ENCODE measurements at places on chromosomes 2 and 18.

- DNase-seq, result no peak
Observed at GRCh38 chr2:128727914-128728313, 409.2 kb upstream of the HS6ST1 start.

DNA sequence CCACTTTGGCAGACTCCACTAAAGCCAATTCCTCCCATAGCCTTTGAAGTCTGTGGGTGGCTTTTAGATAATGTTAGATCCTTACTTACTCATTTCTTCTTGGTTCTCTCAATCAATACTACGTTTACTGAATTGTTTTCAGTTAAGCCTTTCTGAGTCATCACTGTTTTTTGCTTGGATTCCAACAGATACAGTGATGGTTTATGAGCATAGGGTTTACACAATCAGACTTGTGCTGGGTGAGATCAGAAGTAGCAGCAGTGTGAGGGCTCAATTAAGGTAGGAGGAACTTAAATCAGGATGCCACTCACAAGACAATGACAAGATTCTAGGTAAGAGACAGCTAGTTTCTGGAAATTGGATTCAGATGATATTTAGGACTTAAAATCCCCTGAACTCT, 297.7 kb upstream of the DOK6 start:
- DNase-seq, result no peak

- DNase-seq, result no peak
Observed at GRCh38 chr2:39587168-39587567, 78.5 kb upstream of the TMEM178A start.

- DNase-seq, result no peak
Observed at GRCh38 chr2:172596776-172597175, 40.9 kb downstream of the PDK1 start.

DNA sequence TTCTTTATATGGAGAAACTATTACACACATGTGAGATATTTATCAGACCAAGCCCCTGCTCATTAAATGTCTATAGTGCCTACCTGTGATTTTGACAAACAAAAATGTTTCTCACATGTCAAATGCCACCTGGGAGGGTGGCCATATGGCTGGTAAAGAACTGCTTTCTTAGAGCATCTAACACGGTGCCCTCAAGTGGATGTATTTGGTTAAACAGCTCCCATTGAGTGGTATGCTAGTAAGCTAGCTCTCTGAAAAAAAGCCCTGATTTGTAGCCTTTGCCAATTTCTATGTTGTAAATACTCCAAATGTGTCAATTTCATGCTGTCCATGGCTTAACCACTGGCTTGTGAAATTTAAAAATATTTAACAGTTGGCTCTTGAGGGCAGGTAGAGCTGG, 94.6 kb downstream of the PMAIP1 start:
- no peak for DNase-seq

- no peak for DNase-seq
Observed at GRCh38 chr18:34550902-34551301, 159.2 kb upstream of the DTNA start.

GRCh38 chr2:205734436-205735037, 52.2 kb downstream of the NRP2 start:
- DNase-seq, result no peak

- DNase-seq, result no peak
Observed at GRCh38 chr18:44638034-44638540, 42.6 kb upstream of the SETBP1 start.

GRCh38 chr2:43051338-43051737, 175.1 kb downstream of the ZFP36L2 start:
- DNase-seq, result peak; percentile 46

GRCh38 chr2:164522561-164522981, 98.7 kb downstream of the GRB14 start:
- no peak for DNase-seq

DNA sequence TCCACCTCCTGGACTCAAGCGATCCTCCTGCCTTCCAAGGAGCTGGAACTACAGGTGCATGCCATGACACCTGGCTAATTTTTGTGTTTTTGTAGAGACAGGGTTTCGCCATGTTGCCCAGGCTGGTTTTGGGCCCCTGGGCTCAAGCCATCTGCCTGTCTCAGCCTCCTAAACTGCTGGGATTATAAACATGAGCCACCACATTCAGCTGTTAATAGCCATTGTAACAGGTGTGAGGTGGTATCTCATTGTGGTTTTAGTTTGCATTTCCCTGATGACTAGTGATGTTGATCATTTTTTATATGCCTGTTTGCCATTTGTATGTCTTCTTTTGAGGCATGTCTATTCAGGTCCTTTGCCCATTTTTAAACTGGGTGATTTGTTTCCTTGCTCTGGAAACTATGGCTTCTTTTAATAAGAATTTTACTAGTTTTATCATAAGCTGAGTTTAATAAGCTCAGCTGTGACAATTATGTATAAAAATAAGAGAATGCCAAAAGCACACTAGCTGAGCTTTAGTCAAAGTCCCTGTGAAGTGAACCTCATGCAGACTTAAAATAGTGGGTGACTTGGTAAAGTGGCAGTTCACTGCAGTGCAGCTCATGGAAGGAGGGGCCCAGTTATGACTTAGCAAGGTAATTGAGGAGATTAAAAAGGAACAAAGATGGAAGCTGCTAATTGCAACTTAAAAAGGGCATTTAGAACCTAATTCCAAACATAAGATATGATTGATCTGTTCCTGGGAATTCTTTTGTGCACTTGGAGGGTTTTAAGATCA, 465.1 kb downstream of the TGIF1 start:
- DNase-seq, result no peak

- no peak for DNase-seq
Observed at GRCh38 chr18:71443706-71444480, 1100.2 kb downstream of the CBLN2 start.

- DNase-seq, result no peak
Observed at GRCh38 chr2:233686928-233687327, 5.2 kb downstream of the UGT1A7 start.

DNA sequence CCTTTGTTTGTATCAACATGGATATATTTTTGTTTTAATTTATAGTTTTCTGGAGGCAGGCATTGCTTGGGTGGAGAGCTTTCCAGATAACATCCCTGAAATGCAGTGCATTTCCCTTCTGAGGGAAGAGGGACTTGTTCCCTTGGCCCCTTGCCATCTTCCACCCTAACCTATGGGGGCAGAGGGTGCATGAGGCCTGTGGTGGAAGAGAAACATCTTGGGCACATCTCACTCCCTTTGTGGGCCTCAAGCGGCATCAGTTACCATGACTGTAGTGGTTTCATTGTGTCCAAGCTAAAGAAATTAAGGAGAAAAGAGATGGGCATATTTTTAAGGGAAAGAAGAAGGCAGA, 5.3 kb upstream of the RPL37A start:
- no peak for DNase-seq

DNA sequence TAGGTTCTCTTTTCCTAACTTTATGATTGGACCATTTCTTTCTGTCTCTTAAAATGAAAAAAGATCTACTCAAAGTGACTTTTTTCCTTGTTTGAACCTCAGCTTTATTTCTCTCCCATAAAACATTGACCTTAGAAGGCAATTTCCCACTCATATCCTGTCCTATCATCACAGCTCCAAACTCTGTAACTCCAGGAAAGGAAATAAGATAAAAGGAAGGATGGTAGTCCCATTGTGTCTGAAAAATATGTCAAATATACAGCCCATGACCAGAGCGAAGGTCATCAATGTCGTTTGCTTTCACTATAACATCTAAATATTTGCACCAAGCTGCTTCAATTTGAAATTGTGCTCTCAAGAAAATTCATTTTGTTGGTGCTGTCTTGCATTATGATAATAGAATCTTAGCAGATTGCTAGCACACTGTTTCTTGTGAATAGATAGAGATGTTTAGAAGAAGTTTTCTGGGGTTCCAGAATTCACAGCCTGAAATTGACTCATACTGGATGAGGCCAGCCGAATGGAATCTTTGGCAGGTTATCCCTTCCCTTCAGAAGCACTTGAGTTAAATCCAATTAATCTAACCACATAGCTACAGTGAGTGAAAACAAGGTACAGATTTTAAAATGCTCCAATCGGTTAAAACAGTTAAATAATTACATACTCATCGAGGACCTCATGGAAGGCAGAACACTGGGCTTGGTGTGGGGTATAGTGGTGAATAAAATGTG, 95.1 kb downstream of the CRIM1 start:
- no peak for DNase-seq

DNA sequence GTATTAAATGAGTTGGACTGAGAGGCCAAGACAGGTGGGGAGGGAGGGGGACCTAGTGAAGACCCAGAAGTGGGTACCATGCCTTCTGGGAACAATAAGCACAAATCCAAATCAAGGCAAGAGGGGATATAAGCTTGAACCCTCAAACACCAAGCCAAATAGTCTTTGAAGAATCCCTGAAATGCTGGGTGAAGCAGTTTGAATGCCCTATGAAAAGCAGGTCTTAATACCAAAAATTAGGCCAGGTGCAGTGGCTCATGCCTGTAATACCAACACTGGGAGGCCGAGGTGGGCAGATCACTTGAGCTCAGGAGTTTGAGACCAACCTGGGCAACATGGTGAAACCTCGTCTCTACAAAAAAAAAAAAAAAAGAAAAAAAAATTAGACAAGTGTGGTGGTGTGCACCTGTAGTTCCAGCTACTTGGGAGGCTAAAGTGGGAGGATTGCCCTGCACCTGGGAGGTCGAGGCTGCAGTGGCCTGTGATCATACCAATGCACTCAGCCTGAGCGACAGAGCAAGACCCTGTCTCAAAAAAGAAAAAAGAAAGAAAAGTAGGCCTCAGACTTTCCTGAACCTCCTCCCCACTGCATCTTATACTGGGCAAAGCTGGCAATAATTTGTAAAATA, 3.5 kb downstream of the PCBP1 start:
- DNase-seq, result no peak

DNA sequence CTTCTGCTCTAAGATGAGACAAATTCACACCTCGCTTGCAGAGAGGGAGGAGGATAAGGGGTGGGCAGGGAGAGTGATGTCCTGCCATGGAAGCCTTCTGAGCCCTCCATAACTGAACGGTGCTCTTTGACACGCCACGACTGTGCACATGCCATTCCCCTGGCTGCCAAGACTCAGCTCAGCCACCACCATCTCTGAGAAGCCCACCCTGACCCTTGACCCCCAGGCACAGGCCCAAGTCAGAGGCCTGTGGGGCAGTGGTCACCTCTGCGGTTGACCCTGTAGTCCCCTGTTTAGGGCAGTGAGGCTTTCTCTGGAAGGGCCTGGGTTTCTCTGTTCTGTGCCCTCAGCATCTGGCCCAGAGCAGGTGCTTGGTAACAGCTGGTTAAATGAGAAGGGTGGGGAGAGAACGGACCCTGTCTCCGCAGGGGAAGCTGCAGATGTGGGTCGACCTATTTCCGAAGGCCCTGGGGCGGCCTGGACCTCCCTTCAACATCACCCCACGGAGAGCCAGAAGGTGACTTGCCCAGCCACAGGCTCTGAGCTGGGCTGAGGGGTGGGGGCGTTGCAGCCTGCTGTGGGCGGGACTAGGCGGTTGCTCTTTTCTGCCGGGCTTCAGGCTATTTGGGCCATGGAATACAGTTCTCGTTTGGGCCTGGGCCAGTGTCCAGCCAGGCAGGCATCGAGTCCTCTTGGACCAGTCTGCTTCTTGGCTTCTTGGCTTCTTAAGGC, 215.1 kb downstream of the DYSF start:
- no peak for DNase-seq

- no peak for DNase-seq
Observed at GRCh38 chr2:240507778-240508251, 50.0 kb downstream of the ANKMY1 start.

GRCh38 chr18:60549338-60549960, 176.9 kb upstream of the MC4R start:
- DNase-seq, result no peak

DNA sequence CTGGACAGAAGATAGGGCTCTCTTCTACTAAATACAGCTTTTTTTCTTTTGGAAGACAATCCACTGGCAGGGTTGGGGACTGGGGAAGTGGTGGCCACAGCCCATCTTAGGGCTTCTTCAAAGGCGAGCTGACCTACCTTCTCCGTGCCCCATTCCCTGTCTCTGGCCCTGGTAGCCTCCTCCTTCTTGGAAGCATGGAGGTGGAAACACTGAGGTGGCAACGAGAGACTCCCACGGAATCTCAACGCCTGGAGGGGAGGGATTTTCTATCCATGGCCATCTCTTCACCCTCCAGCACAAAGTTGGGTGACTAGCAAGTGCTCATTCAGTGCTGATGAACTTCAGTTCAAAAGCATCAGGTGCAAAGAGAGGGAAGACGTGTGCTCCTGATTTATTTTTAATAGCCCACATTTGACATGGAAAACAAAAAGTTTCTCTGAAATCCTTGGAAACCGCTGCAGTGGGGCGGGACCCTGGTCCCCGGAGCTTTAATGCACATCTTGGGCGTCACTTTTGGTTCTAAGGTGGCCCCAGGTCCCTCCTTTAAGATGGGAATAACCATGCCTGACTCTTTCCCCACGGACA, 633 bp upstream of the ARMC9 start:
- DNase-seq, result no peak

GRCh38 chr2:59237311-59237710, 996.2 kb upstream of the FANCL start:
- DNase-seq, result no peak

DNA sequence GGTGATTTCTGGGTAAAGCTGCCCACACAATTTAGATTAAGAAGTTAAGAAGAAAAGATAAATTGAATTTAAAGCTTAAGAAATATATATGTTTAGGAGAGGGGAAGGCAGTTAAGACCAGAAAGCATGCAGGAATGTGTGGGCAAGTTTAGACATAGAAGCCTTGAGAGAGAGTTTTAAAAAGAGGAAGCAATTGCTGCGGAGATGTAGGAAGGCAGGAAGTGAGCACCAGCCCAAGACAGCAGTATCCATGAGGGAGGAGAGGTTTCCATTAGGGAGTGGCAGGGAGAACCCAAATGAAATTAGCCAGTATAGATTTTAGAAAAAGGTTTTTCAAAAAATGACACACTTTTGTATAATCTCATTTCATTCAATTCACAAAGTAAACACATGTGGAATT, 24.3 kb downstream of the DSC2 start:
- DNase-seq, result no peak

- no peak for DNase-seq
Observed at GRCh38 chr2:31137211-31138036, 816 bp downstream of the GALNT14 start.

GRCh38 chr2:72983500-72984161, 66.3 kb downstream of the EMX1 start:
- DNase-seq, result no peak

- no peak for DNase-seq
Observed at GRCh38 chr2:58710795-58711279, 469.7 kb upstream of the FANCL start.

DNA sequence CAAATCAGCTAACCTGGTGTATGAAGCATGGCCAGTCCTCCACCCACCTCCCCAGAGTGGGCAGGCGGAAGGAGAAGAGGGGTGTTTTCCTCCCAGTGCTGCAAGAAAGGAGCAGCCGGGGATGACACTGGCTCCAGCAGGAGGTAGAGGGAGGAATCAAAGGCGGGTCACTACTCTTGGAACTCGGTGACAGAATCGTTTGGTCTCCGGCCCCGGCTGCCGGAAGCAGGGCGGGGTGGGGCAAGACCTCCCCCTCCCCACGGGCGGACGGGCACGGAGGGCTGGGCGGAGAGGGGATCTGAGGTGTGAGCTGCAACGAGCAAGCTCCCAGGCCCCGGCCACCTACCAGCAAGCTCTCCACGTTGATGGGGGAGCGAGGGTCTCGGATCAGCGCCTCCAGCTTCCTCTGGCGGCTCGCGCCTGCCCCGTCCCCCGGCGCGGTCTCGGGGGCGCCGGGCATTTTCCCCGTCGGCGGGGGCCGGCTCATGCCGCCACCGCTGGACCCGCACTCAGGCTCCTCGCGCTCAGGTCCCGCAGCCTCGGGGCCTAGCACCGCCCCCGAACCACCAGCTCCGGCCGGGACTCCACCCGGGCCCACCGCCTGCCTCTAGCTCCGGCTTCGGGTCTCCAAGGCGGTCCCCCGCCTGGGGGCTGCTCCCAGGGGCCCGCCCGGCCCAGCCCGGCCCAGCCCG, 640 bp downstream of the ROCK2 start:
- peak; percentile 13 for DNase-seq
